ENCODE measurements at places on chromosomes 3 and 15.

DNA sequence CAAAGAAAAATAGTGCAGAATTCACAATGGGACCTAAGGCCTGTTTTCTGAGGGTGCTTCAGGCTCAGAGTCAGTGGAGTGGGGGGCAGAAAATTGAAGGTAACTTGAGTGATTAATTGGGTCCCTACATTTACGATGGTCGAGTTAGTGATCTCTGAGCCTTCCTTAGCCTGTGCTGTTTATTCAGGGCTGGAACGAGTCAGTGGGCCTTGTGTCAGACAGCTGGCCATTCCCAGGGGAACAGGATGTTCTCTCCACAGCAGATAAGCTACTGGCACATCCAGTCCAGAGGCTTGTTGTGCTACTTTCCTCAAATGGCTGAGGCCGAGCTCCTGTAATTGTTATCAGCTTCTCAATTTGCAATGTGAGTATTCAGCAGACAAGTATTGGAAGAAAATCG is 29.2 kb upstream of the CNTN3 start:
- no peak for DNase-seq

- peak; percentile 31 for DNase-seq
Measured at GRCh38 chr3:17307482-17307881, 422.7 kb downstream of the PLCL2 start.

- no peak for DNase-seq
Measured at GRCh38 chr3:13141991-13142412, 68.8 kb upstream of the IQSEC1 start.

- DNase-seq: no peak
Measured at GRCh38 chr15:59222906-59223550, 16.4 kb downstream of the LDHAL6B start.

- DNase-seq: no peak
Measured at GRCh38 chr3:31483776-31484175, 48.9 kb upstream of the STT3B start.

DNA sequence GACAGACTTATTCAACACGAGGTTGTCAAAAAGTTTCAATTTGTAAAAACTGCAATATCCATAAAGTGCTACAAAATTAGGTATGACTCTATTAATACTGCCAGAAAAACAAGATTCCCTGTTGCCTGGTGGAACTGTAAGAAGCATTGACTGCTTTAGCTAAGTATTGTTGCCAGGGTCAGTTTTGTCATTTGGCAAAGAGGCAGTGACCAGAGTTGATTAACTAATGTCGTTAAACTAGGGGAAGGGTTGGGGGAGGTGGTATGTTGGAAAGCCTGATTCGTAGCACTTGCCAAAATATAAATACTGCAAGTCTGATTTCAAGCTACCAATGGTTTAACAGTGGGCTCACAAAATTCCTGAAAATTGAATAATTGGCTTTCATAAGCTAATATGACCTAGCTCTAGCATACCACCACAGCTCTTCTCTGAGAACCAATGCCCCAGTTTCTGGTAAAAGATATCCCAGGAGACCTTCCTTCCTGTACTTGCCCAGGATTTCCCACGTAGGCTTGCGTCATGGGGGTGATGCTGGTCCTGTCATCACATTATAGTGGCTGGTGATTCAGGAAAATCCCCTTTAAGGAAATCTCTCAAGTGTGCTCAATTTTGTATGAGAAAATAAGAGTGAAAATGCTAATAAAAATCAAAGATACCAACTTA is 266.4 kb upstream of the TBC1D5 start:
- DNase-seq: no peak

DNA sequence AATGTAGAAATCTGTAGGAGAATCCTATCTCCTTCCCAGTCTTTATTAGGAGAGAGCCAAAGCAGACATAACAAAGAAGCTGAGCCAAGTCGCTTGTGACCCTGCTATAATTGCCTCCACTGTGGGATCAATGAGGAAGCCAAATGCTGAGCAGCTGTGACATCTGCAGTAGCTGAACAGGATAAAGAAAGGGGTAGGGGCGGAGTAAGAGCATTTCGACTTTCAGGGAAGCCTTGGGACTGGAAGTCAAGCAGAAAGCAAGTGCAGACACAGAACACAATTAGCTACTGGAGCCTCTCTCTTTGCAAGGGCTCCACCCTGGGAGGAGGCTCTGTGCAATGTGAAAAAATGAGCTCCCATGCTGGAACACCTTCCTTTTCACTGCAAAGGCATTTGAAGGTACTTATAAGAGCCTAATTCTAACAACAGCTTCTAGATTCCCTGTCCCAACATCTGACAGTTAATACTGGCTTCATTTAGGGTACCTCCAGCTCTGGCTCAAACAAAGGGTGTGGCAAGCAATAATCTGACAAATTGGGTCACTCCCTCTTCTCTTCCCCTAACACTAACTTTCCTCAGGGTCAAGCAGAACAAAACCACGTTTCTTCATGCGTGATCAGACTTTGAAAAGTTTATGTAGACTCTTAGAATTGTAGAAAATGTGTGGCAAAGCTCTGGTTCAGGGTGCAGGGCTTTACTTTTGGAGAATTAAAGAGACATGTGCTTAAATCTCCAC is 166.4 kb downstream of the CADPS start:
- no peak for DNase-seq

Data from NCI-H2081 (cell line).